Activated CD4-positive, alpha-beta T cell treated with anti-CD3 and anti-CD28 coated beads, Interleukin-2, amount 10 ng/mL, durations not matched to agents 24 days and 14 days (primary cell): ENCODE measurements at places on chromosomes 13 and 19. TPM values are rescaled to one million over a fixed set of nuclear protein-coding genes. Genes with fewer than 3 reads are reported as not detected.

Gene DHRS12
- 3.2 and 3.9 TPM in 2 replicates for total RNA-seq

Gene PRR19
- 1.3 and 1.6 TPM in 2 replicates for total RNA-seq

- no peak for DNase-seq
Observed at GRCh38 chr19:10625003-10625761, at the start of gene SLC44A2. Gene SLC44A2 (plus strand): TSS chr19:10625553. CDS start chr19:10625634, 81 bp downstream.

DNA sequence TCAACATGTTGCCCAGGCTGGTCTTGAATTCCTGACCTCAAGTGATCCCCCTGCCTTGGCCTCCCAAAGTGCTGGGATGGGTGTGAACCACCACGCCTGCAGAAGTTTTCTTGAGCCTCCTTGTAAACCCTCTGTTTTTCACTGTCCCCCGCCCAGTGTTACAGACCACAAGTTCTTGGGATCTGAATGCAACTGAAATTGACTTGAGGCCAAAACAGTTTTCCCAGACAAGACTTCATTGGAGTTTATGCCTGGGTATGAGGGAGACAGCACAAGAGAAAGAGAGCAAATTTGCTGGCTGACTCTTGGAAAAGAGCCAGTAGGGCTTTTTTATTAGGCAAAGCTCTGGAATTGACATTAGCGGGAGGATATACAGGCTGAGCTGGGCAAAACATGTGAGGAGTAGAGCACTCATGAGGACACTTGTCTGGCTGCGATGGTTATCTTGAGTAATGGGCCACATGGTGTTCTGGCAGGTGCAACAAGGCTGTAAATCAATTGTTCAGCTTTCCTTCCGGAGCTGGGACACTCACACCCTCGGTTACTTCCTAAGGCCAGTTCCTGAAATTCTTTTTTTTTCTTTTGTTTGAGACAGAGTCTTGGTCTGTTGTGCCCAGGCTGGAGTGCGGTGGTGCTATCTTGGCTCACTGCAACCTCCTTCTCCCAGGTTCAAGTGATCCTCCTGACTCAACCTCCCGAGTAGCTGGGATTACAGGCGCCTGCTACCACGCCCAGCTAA is 12.7 kb upstream of the HNRNPL start:
- DNase-seq = no peak

Gene CACNG8
- total RNA-seq = not detected in 2 replicates

- no peak for DNase-seq
Observed at GRCh38 chr13:105719859-105720258, 815.6 kb downstream of the EFNB2 start.

- DNase-seq = no peak
Observed at GRCh38 chr13:111210544-111211469, 95.7 kb downstream of the ARHGEF7 start.

- DNase-seq = no peak
Observed at GRCh38 chr19:7788933-7789323, 25.9 kb downstream of the CLEC4M start.

- peak; percentile 96 for DNase-seq
Observed at GRCh38 chr19:43619262-43620060, at the start of gene ZNF428. Gene ZNF428 (minus strand): TSS chr19:43619629. CDS start chr19:43614304, 5,325 bp downstream.

- DNase-seq = peak; percentile 90
Observed at GRCh38 chr19:58558066-58558622, at the start of gene UBE2M. Gene UBE2M (minus strand): TSS chr19:58558611. CDS start chr19:58558381, 230 bp downstream.

Gene CATSPERD
- total RNA-seq = not detected in 2 replicates

- peak; percentile 92 for DNase-seq
Observed at GRCh38 chr19:17703824-17704463, 15.3 kb upstream of the MAP1S start.

- DNase-seq = peak; percentile 40
Observed at GRCh38 chr13:97280478-97280877, 58.3 kb downstream of the MBNL2 start.

- DNase-seq = no peak
Observed at GRCh38 chr19:50490991-50491472, 14.4 kb upstream of the GARIN5A start.

Gene LHB
- not detected in 2 replicates for total RNA-seq

DNA sequence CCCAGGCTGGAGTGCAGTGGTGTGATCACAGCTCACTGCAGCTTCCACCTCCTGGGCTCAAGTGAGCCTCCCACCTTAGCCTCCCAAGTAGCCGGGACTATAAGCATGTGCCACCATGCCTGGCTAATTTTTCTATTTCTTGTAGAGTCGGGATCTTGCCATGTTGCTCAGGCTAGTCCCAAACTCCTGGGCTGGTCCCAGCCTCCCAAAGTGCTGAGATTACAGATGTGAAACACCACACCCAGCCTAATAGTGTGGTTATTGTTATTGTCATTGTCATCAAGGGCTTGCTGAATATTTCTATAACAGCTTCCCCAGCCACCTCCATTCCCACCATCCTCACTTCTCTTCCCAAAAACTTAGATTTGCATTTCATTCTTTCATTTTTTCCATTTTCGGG is 2.8 kb downstream of the OR2Z1 start:
- no peak for DNase-seq

GRCh38 chr13:30355384-30355699 is 48.0 kb upstream of the KATNAL1 start:
- DNase-seq = no peak

- no peak for DNase-seq
Observed at GRCh38 chr19:31300422-31300821, 48.8 kb downstream of the TSHZ3 start.

- no peak for DNase-seq
Observed at GRCh38 chr19:40831502-40832430, 18.5 kb downstream of the CYP2A6 start.

DNA sequence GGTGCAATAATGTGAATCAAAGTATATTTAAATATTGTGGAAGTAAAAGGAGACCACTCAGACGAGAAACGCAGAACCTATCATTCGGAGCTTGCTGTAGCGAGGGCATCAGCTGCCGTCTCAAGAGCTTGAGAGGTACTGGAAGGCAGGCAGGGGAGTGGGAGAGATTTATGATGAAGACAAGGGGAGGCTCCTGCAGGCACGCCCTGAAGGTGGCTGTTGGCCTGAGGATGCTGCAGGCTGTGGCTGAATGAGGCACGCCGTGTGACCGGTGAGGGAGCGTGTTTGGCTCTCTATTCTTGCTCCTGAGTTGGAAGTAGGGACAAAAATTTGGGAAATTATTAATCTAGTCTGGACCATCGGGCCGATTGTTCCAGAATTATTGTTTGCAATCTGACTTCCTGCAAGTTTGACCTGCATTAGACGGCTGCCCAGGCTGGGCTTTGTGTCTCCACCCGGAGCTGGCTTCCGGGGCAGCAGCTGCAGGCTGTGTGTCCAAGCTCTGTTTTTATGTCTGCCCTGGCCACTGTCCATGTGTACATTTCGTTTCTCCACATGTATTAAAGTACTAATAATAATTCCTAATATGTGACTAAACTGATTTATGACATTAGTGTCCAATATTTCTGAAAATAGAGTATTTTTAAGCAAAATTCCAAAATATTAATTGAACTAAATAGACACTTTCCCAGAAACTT is 91.1 kb upstream of the ANKRD10 start:
- no peak for DNase-seq

- no peak for DNase-seq
Observed at GRCh38 chr13:43916828-43917227, 37.1 kb downstream of the LACC1 start.
